ENCODE measurements at places on chromosomes 2 and 18.

DNA sequence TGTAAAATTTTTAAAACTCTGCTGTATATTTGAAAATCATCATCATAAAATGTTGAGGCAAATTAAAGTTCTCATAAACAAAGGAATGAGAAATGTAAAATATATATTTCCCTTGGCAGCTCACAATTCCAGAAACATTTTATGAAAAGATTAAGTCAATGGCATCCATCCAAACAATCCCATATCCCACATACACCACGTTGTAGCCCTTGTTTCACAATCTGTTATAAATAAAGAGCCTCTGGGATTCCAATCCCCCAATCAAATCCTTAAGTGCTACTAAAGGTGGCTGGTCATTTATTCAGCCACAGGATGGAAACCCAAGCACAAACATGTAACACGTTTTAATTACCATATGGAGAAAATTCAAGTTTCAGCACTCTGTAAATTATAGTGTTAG lies 51.7 kb downstream of the GFPT1 start:
- DNase-seq: no peak

DNA sequence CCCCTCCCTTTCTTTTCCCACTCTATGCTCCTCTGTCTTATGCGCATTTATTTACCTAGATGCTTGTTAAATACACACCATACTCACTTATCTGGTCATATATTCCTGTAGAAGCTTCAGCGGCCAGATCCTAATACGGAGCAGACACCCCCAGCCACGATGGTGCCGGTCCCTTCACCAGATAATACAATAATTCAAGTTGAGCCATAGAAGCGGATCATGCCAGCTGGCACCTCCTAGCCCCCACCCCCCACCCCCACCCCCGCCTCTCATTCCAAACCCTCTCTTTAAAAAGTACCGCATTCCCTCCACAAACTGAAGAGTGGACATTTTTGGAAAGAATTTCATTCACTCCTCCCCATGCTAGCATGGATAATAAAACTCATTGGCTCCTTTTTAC lies 95.2 kb downstream of the BIN1 start:
- DNase-seq: no peak

DNA sequence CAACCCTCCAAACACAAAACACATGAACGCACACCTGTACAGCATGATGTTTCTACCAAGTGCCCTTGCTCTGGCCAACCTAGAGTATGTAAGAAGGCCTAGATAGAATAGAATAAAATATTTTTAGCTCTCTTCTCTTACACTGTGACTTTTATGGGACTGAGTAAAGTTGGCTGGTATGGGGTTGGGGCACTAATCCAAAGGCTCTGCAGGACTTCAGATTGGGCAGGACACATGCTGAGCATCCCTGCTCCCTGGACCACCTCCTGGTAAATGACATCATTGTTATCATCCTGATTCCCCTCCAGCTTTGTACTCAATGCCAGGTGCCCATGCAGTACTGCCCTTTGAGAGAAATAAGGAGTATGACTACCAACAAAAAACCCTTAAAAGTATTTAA lies 322.2 kb downstream of the SLC8A1 start:
- DNase-seq: no peak

- DNase-seq: peak; percentile 12
These were observed 48.4 kb upstream of the PIK3C3 start for GRCh38 chr18:41906528-41907146.

- DNase-seq: no peak
These were observed 194.5 kb upstream of the LRRTM1 start for GRCh38 chr2:80499095-80499494.

GRCh38 chr2:55885127-55885943 lies 38.2 kb downstream of the EFEMP1 start:
- DNase-seq: no peak

- no peak for DNase-seq
These were observed 17.5 kb downstream of the GPR55 start for GRCh38 chr2:230907361-230908091.

- no peak for DNase-seq
These were observed 40.4 kb downstream of the VWA3B start for GRCh38 chr2:98127229-98127989.

- no peak for DNase-seq
These were observed 111.4 kb downstream of the NBAS start for GRCh38 chr2:15449556-15450236.

DNA sequence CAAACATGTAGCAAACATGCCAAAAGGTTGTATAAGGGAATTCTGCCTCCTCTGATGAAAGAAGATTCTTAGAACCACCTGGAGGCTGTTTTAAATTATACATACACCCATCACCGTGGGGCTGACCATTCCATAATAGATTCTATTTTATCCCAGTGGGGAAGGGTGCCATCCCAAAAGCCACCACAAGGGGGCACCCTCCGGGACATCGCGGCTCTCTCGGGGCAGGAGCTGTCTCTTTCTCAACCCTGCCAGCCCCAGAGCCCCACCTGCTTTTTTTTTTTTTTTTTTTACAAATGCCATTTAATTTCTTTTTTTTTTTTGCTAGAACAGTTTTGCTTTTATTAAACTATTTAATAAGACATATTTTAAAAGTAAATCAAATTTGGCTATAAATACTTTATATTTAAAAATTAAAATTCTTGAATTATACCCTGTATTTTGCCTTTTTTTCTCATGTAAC lies 8.6 kb upstream of the MTCL1 start:
- peak; percentile 60 for DNase-seq

DNA sequence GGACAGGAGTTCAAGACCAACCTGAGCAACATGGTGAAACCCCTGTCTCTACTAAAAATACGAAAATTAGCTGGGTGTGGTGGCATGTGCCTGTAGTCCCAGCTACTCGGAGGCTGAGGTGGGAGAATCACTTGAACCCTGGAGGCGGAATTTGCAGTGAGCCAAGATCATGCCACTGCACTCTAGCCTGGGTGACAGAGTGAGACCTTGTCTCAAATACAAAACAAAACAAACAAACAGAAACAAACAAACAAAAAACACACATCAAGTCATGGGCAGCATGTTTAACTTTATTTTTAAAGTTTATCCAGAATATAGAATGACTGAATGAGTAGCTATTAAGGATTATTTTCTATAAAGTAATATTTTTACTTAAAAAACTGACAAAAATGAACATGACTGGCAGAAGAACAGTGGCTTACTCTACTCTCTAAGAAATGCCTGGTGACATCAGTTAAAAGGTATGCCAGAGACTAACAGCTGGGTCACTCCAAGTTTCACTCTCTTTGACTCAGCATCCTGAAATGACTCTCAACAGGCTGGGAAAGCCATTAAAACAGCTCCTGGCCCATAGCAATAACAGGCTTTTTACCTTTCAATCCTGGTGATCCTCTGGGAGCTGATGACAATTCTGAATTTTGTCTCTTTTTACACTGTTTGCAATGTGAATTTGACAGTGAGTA lies 281.6 kb upstream of the STON1 start:
- no peak for DNase-seq

- DNase-seq: no peak
These were observed 17.4 kb upstream of the PAIP2B start for GRCh38 chr2:71244302-71244660.

DNA sequence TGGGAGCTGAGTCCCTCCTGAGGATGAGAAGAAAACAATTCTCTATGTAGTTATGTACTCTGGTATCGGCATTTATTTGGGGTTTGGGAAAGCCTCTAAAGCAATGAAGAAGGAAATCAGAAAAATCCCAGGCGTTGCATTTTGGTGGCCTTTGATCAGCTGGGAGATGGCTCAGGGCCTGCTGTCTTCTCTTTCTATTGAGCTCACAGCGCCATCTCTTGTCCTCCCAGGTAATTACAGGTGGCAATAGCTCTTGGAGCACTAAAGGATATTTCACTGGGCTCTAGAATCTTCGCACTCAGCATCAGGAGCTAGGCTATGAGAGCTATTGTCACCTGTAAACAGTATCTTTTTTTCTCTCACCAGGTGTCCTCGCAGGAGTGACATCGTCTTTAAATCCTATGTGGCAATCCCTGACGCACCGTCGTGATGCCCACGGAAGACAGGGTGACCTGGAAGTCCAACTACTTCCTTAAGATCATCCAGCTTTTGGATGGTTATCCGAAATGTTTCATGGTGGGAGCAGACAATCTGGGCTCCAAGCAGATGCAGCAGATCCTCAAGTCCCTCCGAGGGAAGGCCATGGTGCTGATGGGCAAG lies 76.1 kb upstream of the PMAIP1 start:
- DNase-seq: peak; percentile 30

DNA sequence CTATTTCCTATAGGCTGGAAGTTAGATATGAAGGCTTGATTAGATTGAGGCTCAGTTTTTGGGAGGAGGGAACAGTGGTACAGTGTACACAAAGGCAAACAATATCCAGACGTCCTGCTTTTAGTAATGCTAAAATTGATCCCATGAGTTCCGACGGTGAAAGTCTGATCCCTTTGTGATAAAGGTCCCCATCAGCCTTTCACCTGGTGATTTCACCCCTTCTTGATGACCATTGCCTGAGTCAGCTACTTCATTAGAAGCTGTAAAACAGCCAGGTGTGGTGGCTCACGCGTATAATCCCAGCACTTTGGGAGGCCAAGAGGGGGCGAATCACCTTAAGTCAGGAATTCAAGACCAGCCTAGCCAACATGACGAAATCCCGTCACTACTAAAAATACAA lies 29.7 kb downstream of the TWSG1 start:
- no peak for DNase-seq

DNA sequence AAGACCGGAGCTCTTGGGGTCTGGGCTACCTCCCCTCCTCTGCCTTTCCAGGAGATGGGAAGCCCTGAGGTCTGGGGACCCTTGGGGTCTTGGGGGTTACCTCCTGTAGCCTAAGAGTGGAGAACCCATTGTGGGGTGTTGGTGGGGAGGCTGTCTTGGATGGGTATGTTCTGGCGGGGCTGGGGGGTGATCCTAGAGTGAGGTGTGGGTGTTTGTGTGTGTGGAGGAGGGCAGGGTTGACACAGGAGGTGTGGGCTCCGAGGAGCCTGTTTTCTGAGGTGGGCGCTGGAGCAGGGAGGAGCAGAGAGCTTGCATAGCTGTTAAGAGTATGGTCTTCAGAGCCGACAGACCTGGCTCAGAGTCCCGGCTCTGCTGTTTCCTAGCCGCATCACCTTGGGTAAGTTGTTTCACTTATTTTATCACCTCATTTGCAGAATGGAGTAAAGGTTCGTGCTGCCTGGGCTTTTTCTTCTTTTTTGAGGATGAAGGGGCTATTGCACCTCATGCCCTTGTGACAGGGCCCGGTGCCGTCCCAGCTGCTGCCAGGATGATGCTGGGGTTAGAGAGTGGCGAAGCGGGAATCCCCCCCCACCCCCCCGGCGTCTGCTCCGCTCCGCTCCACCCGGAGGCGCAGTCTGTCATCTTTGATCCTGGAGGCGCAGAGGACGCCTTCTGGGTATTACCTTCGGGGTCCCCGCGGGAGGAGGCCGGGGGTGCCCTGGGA lies 17.2 kb downstream of the TET3 start:
- DNase-seq: no peak

DNA sequence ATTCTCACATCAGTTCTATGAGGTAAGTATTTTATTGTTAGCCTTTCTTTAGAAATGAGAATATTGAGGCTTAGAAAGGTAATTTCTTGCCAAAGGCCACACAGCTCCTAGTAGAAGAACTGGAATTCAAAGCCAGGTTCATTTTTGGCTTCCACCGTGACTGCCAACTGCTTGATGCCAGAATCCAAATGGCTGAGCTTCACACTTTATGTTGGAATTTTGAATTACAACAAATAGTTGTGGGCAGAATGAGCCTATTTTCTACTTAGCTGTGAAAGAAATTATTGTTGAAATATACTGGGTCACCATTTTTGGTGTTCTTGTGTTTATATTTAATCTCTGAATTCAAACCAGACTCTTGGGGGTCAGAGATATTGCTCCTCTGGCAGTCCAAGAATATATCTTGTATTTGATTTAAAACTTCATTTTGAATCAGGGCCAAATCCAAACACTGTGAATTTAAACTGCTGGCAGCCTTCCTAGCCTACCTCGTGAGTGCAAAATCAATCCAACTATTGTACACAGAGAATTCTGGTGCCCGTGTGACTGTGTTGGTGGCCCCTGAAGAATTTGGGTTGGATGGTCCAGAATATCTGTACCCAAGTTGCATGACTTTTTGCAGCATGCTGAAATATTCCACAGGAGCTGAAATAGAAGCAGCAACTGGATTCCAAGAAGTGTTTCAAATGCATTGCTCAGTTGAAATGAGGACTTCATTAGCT lies 35.6 kb upstream of the LPIN1 start:
- no peak for DNase-seq

GRCh38 chr18:10332452-10332851 lies 122.0 kb upstream of the APCDD1 start:
- no peak for DNase-seq

DNA sequence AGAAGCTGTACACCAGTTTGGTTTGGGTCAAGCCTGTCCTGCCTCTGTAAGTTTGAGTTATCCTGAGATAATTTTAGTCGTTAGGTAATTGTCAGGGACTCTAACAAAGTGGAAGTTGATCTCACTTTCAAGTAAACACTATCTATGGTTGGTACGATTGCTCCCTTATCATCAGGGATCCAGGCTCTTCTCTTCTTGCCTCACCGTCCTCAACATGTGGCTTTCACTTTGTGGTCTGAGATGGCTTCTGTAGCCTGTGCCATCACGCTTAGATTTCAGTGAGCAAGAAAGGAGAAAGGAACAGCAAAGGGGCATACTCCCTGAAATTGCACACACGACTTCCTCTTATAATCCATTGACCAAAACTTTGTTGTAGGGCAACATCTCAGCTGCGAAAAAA lies 115.6 kb downstream of the CTAGE1 start:
- no peak for DNase-seq

- DNase-seq: no peak
These were observed 116.0 kb downstream of the CDC42EP3 start for GRCh38 chr2:37555457-37555856.

DNA sequence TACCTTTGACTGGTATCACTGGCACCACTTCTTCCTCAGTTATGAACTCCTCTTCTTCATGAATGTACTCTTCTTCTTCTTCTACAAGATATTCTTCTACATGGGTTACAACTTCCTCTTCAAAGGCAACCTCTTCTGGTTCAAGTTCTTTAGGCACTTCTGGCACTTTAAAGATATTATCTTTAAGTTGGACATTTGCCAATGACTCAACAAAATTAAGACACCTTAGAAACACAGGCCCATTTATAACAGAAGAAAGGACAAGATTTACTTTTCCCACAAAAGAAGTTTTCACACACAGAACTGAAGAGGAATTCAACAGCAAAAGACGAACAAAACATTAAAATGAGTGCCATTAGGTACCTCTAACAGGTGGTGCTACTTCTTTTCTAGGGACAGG lies 127.3 kb downstream of the TTN start:
- DNase-seq: no peak

DNA sequence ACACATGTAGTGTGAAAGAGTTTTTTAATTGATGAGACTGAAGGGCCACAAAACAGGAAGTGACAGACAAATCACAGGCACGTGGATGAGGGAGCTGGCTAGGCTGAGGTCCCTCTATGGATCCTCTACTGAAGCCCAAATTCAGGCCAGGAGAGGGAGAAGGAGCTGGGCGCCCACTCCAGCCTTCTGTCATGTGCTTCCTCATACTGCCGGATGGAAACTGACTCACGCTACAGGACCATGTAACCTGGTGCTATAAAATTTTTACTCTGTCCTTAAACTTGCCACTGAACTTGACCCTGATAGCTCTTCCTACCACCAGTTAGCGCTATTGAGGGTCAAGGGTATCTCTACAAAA lies 31.3 kb downstream of the PSTPIP2 start:
- DNase-seq: no peak
